Stimulated activated CD4-positive, alpha-beta T cell treated with anti-CD3 and anti-CD28 coated beads, Interleukin-15, amount 100 ng/mL, for 1 hour (primary cell): ENCODE measurements at places on chromosomes 2 and 18.

GRCh38 chr18:23053776-23054457, 81.4 kb upstream of the CABLES1 start:
- no peak for DNase-seq

DNA sequence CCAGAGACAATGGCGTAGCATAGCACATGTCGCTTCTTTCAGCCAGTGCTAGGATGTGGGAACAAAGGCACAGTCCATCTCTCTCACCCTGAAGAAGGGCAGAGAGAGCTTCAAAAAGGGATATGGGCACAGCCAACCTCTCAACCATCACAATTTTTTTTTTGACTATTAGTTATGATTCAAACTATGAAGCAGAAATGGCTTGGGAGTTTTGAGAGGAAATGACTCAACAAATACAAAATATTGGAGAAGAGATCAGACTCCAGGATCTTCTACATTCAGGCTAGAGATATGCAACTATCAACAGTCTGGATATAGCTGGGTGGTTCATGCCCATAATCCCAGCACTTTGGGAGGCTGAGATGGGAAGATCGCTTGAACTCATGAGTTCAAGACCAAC, 109.1 kb downstream of the MCFD2 start:
- no peak for DNase-seq

- no peak for DNase-seq
Measured at GRCh38 chr2:237702441-237703391, 75.3 kb downstream of the LRRFIP1 start.

DNA sequence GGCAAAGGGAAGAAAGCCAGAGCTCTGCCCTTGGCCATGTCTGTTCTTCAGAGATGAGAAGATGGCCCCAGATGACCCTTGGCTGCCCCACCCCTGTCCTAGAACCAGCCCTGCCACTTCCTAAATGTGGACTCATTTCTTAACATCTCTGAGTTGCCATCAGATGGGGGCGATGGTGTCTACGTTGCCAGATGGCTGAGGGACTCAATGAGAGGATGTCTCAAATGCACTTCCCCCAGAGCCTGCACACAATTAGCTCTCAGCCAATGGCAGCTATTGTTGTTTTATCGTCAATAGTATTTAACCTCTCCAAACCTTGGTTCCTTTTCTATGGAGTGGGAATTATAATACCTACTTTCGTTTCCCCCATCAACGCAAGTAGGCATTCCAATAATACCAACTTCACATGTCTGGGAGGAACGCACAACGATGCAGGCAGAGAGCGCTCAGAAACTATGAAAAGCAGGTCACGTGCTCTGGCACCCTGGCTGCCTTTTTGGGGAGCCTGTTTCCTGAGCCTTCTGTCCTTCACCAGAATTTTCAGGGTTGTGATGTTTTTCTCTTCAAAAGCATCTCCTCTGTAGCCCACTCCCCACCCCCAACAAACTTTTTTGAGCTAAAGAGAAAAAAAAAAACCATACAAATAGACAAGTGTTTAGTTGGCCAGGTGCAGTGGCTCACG, 100.3 kb downstream of the MCFD2 start:
- no peak for DNase-seq
